Stimulated activated CD8-positive, alpha-beta memory T cell treated with anti-CD3 and anti-CD28 coated beads, Interleukin-4, amount 100 ng/mL, for 24 hours (primary cell): ENCODE measurements at places on chromosomes 4 and X.

GRCh38 chr4:55729351-55730279 is 90.0 kb upstream of the EXOC1L start:
- DNase-seq, result no peak

DNA sequence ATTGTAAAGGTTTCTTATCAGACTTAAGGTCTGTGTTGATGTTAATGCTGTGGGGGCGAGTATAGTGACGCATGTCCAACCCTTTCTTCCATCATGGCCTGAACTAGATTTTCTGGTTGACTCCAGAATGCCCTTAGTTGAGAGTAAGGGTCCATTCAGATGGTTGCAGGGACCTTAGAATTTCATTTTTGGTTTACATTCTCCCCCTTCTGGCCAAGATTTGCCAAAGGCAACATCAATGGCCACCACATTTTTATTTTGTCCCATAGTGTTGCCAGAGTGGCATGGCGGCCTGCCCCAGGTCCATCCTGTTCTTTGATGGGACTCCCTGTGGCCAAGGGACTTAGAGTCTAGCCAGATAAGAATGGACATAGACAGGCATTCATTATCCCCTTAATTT is 368.5 kb downstream of the GPM6A start:
- DNase-seq, result no peak

- DNase-seq, result no peak
Measured at GRCh38 chr4:153553155-153553818, 87.1 kb downstream of the TMEM131L start.

DNA sequence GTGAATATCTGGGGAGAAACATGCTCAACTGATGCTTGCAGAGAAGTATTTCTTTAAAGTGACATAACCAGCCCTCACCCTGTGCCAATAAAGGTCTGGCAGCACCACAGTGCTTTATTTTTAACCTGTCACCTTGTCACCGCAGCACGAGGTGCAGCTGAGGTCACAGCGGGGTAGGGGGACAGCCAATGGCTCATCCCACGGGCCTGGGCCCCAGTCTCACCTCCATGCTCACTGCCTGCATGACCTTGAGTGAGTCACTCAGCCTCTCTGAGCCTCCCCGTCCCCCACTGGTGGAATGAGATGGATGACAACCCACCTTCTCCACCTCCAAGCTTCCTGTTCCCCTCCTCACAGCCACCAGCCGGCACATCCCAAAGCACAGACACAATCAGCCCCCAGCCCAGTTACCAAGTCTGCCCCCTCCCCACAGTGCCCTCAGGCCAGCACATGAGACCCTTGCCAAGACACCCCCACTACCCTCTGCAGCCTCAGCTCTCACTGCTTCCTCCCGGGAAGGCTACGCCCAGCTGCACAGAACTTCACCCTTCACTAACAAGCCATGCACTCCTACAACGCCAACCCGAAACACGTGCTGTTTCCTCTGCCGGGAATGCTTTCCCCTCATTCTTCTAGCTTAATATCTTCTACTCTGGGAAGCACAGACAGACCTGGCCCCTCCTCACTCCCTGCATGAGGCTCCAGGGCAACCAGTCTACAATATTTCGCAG is 24.9 kb upstream of the MAN2B2 start:
- DNase-seq, result no peak
